D721Med (cell line): ENCODE measurements at places on chromosomes 2 and 18.

- DNase-seq = no peak
Observed at GRCh38 chr2:31205186-31205585, 12.1 kb downstream of the CAPN14 start.

DNA sequence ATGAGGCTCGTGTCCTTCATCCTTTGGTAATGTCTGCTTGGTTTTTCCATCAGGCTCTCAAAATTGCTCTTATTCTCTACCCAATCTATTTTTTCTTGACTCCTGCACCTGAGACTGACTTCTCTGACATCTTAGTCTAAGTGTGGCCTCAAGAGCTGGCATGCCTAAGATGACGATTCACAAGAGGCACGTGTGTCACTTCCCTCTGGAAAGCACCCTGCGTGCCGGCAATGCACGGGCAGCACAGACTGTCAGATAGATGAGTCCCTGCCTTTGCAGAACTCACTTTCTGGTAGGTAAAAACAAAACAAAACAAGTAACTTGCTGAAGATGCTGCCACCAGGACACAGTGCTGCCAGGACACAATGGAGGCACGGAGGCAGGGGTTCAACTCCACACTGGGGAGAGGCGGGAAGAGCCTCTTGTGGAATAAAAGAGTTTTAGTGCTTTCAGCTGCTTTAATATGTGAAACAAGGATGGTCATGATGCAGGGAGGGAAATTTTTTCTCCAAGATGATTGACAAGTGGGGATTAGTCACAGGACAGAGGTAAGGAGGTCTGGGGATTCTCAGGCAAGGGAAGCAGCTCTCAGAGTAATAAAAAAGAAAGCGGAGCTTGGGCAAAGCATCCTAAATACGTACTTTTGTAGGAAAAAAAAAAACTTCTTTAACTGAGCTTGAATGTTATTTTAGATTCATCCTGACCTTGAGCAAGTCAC, 27.3 kb downstream of the CYB5A start:
- no peak for DNase-seq

DNA sequence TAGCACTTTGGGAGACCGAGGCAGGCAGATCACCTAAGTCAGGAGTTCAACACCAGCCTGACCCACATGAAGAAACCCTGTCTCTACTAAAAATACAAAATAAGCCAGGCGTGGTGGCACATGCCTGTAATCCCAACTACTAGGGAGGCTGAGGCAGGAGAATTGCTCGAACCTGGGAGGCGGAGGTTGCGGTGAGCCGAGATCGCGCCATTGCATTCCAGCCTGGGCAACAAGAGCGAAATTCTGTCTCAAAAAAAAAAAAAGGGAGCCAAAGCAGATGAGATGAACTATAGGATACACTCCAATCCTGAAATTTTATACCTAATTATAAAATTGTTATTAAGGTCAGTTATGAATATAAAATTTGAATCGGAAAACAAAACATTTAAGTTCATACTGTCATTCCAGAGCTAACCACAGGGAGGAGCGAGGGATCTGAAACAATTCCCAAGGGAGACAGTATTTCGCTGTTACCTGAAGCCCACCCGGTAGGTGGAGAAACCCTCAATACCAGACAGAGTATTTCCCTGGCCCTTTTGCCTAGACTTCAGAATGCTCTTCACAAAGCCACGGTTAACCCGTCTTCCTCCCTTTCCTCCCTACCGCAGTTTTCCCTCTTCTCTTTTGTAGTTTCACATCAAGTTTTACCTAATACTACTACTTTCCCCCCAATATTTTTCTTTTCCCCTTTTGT, 1.4 kb downstream of the PPM1G start:
- no peak for DNase-seq

GRCh38 chr2:70946832-70947442, 11.2 kb downstream of the ATP6V1B1 start:
- no peak for DNase-seq

- DNase-seq = no peak
Observed at GRCh38 chr2:217361483-217361880, 501.6 kb upstream of the TNP1 start.

DNA sequence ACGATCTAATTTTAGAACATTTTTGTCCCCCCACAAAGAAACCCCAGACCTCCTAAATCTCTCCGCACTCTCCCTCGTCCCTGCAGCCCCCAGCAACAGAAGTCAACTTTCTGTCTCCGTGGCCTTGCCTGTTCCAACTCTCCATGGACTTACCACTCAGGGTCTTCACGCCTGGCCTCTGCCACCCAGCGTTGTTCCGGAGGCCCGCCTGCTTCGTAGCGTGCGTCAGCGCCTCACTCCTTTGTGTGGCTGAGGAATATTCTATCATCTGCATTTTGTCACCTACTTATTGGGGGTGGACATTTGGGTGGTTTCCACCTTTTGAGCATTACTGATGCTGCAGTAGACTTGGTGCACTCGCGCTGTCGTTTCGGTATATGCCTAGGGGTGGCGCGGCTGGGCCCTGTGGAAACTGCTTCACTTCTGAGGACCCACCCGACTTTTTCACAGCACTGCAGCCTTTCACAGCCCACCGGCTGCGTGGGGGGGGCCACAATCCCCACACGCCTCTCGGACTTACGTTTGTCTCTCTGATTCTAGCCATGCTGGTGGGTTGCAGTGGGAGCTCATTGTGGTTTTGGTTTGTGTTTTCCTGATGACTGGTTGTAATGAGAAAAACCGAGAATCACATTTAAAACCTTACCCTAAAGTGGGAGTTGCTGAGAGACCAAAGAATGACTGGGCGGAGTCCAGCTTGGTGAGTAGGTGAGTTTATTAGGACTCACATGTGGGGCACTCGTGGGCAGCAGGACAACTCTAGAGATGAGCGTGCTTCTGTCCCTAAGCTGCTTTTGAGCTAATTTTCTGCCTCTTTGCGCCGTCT, 1.4 kb upstream of the HSBP1L1 start:
- DNase-seq = no peak

DNA sequence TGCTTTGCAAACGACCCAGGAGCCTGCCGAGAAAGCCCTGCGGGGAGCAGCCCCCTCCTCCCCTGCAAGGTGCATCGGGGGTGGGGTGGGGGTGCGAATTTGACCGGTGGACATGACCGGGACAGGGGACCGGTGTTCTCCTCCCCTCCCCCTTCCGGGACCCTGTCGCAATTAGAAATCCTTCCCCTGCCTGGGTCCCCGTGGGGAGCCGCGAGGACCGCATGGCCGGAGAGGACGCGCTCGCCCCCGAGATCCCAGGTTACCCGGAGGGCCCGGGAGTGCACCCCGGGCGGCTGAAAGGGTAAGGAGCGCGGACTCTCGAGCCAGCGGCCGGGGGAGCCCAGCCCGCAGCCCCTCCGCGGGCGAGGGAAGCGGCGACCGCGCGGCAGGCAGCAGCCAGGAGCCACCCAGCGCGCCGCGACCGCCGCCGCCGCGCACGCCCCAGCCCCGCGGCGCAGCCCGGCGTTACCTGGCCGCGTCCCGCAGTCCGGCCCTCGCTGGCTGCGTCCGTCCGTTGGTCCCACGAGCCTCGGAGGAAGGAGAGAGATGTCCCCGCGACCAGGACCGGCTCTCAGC, 482 bp downstream of the DLGAP1 start:
- DNase-seq = no peak

DNA sequence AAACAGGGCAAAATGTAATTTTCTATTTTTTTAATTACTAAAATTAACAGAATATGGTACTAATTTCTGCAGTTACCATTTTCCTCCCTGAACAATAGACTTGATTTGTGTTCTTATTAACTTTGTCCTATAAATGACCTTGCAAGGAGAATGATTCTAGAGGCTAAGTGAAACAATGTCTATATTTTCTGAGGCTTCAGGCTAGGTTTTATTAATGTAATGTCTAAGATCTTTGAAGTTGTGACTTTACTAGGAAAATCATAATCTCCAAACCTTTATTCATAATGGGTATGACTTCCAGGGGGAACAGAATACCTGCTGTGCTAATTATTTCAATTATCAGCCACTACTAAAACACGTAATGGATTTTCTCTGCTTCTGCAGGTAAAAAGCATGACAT, 94.4 kb downstream of the TAF4B start:
- DNase-seq = no peak

- DNase-seq = no peak
Observed at GRCh38 chr2:196131949-196132925, 39.1 kb downstream of the STK17B start.

DNA sequence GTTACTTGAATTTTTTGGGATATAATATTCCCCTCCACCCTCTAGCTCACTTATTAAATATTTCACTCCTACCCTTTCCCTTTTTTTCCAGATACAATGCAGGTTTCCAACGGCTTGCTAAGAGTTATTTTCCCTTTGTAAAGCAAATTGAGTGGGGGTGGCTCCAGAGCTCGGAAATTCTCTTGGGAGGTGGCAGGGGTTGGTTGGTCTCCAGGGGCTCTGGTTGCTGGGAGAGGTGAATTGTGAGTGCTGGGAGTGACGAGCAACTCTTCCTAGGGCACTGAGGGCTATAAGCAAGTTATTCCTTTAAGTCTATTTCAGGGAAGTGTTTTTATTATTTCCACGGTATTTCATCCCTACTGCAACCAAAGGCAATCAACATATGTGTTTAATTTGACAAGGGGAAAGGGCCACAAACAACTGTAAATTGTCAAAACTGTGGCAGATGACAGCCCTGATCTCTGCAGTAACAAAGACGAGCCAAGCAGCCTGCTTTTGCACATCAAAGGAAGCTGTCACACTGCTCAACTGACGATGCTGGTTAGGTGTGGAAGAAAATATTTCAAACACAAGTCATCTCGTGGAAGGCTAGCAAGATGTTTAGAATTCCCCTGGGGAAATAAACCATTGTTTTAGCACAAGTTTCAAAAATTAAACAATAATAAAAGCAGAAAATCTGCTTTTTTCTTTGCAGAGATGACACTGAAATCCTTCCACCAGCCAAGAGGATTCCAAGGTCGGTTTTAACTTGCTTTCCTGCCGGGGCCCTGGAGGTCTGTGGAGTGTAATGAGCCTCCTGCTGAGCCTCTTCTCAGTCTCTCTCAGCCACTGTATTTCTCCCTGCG, 34.8 kb upstream of the ASXL2 start:
- DNase-seq = no peak

DNA sequence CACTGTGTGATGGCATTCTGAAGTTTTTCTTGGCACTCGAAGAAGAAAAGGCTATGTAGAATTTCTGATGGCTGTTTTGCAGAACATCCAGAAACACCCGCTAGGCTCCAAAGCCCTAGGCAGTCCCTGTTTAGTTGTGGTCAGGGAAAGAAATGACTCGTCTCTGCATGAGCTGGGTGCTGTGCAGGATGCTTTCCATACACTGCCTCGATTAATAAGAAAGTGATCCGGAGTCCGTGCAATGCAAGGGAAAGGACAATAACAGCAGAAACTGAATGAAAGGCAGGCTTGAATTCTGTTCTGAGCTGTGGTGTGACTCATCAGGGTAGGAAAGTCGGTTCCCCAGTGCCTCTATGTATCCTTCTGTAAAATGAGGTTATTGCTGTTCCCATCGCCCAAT, 18.7 kb downstream of the MAPRE3 start:
- DNase-seq = no peak

- DNase-seq = no peak
Observed at GRCh38 chr18:60350941-60351340, 21.6 kb downstream of the MC4R start.
